ENCODE measurements at places on chromosomes 2 and 18.
A peak's percentile ranks its signal among the peaks of the same experiment; 100 is the strongest.

DNA sequence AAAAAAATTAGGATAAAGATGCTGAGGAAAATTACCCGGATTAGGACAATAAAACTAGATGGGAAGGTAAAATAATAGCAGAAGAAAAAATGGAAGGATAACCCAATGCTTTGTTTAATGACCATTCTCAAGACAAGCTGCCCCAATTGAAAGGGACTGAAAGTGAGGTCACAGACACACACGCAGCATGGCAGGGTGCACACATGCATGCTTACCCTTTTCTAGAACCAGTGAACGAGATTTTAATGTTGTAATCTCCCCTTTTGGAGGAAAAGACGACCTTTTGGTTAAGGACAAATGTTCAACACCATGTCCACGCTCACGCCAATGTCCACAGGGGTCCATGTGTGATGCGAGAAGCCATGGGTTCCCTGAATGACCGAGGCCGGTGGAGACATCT lies 70.9 kb downstream of the DDX1 start:
- no peak for DNase-seq

GRCh38 chr2:108145557-108146326 lies 94.0 kb upstream of the SULT1C3 start:
- no peak for DNase-seq

DNA sequence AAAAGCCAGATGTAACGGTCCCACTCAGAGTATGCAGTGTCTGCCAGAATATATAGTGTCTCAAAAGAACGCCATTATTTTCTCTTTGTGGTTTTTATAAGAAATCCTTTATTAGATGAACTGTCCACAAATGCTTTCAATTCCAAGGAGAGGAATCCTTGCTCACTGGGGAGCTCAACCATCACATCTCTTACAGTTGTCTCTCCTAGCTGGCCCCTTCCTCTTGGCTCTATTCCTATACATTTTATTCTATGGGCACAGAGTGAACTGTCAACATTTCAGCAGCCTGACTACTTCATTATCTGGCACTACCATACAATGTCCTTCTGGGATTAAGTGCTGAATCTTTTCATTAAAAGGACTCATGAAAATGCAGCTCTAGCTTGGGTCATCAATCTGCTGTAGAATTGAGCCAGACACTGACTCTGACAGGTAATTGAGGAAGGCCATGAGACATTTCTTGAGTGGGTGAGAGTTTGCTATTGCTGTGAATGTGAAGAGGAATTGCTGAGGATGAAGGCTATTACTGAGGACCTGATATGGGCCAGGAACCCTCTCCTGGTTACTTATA lies 96.5 kb upstream of the THOC1 start:
- DNase-seq, result no peak

DNA sequence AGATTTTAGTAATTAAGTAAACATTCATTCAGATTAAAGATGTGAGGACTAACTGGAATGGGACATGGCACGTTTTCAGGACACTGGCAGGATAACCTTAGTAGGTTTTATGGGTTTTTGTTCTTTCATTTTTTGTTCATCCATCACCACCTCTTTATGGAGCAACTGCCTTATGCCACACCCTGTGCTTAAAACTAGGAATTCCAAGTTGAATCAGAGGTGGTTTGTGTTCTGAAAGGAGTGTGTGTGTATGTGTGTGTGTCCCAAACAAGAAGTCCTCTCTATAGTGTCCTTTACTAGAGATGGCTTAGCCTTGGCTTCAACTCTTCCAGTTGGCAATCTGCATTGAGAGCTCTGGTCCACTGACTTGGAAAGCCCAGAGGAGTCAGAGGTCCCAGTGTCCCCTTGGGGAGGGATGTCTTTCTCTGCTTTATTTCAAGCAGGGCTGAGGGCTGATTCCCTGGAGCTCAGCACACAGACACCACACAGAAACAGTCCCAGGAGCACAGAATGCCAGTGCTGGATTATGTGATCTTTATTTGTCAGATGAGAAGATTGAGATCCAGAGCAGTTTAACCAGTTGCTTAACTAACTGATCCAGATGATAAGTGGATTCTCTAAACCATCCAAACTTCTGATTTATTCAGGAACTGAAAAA lies 25.2 kb downstream of the RHOB start:
- no peak for DNase-seq

DNA sequence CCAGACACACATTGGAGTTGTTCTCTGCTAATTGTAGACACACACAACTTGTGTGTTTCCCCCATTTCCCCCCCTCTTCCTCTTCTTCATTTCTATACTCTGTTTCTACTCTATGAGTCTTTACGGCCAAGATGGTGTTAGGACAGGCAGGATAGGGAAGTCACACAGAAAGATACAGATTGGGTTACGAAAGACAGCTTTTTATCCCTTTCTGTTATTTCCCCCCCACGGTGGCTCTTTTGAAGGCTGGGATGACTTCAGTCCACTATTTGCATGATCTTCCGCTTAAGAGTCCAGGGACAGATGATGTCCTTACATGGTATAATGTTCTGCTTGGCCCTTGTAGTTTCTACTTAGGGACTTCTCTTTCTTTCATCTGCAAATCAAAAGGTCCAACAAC lies 1.6 kb upstream of the EMILIN2 start:
- no peak for DNase-seq

- DNase-seq, result no peak
Observed at GRCh38 chr2:238116298-238117198, 16.4 kb downstream of the ESPNL start.

GRCh38 chr2:207624185-207625013 lies 795 bp downstream of the METTL21A start:
- DNase-seq, result no peak

- no peak for DNase-seq
Observed at GRCh38 chr2:28975671-28976070, 5.4 kb upstream of the TOGARAM2 start.

GRCh38 chr2:233063269-233063975 lies 3.3 kb downstream of the INPP5D start:
- DNase-seq, result no peak

GRCh38 chr2:207897541-207898353 lies 127.6 kb downstream of the PLEKHM3 start:
- no peak for DNase-seq

DNA sequence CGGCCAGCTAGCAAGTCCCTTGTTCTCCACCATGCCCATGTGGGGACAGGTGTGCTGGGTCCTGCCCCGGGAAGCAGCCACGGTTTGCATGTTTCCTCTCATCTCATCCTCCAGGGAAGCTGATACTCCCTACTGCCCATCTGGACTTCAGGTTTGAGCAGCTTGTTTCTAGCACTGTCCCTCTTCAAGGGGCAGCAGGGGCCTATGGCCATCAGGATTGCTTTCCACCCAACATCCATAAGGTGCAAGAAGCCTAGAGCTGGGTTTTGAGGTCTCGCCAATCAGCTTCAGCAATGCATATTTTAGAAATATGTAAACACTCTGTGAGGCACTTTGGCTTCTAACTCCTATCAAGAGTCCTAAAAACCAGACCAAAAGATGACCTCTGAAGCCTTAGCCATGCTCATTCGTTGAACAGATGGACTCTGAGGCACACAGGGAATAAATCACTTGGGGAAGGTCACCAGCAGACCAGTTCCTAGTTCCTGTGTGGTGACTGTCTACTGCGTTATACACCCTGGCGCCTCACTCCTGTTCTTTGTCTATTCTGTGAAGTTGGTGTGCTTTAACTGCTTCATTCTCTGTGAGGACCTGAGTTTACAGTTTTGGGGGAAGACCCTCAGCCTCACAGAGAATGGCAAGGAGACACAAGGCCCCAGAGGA lies 192.6 kb upstream of the TWIST2 start:
- no peak for DNase-seq

GRCh38 chr2:2919574-2920365 lies 457.8 kb downstream of the EIPR1 start:
- no peak for DNase-seq

DNA sequence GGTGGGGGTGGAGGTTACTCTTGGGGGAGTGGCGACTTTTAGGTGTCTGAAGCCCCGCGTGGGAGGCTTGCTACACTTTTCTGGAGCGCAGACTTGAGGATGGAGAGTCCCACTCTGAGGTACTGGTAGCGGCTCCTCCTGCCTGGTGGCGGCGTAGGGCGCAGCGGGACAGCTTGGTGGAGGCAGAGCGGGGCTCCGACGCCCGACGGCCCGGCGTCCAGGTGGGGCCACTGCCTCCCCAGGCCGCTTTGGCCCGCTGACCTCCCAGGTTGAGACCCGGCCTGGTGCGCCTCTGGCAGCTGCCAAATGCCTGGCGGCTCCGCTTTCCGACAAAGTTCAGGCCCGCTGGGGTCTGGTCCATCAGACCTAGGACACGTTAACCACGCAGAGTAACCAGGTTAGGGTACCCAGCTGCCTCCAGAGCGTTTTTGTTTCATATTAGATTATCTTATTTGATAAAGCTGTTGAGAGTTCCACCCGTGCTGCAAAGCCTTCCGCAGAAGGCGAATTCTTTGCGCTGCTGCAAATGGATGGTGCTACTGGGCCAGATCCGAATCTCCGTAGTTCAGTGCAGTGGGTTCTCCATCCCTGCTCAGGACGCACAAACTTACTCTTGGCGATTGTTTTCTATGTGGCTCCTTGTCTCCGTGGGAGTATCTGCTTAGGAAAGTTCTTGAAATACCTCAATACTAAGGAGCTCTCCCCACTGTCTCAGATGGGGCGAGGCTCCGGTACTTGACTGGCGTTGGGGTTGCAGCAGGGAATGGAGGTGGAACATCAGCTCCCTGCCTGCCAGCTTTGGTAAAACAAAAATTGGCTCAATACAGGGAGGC lies 405.9 kb downstream of the XIRP2 start:
- DNase-seq, result no peak

GRCh38 chr2:187509667-187510417 lies 44.4 kb downstream of the TFPI start:
- no peak for DNase-seq

- DNase-seq, result no peak
Observed at GRCh38 chr2:33497221-33497650, 20.8 kb downstream of the RASGRP3 start.

- no peak for DNase-seq
Observed at GRCh38 chr2:191920502-191920901, 73.6 kb upstream of the CAVIN2 start.

DNA sequence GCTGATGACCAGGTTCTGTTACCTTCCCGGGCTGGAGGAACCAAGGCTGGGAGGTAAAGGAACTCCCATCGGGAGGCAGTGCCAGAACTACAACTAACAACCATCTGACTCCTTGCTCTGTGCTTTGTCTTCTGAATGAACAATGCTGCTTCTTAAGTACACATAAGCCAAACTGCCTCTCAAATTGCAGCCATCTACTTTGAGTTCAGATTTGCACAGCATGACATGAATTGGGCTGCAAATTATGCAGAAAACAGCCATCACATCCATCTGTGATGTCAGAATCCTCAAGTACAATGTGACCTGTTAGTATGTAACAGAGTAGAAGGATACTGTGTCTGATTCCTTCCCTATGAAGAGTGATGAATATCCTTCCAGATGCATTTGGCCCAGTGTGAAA lies 290.6 kb downstream of the ZNF521 start:
- no peak for DNase-seq

DNA sequence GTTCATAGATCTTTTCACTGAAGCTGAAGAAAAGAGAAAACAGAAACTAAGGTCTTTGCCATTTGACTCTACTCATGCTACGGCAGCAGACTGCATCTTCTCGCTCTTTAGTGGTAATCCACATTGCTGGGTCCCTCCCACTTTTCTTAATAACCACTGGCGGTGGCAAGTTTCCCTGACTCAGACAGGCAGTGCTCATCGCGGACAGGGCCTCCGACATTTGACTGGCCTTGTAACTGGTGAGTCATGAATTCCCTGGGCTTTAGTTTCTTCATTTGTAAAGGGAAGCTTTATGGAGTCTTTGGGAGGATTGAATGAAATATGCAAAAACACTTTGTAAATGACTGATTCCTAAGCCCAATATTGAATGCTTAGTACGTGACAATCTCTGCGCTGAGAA lies 238.2 kb upstream of the RBBP8 start:
- peak; percentile 97 for DNase-seq

DNA sequence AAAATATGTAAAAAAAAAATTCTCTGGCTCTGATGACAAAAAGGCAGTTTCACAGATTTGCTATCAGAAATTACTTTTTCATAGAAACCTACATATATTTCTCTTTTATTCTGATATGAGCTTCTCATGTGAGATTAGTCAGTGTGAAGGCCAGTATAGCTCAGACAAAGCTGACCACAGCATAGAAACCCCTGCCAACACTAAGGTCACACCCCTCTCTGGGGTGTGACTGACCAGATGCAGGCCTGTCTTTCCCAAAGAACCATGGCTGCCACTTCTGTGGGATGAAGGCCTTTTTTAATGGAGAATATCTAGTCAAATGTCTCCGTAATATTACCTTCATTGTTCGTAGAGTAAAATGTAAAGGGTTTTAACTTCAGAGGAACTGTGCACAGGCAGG lies 330.3 kb upstream of the KCNJ3 start:
- DNase-seq, result no peak

- DNase-seq, result no peak
Observed at GRCh38 chr2:236777408-236777807, 207.8 kb downstream of the ACKR3 start.

All from stromal cell of bone marrow (primary cell).